ENCODE measurements at places on chromosomes 7 and 10.
A peak's percentile ranks its signal among the peaks of the same experiment; 100 is the strongest.

DNA sequence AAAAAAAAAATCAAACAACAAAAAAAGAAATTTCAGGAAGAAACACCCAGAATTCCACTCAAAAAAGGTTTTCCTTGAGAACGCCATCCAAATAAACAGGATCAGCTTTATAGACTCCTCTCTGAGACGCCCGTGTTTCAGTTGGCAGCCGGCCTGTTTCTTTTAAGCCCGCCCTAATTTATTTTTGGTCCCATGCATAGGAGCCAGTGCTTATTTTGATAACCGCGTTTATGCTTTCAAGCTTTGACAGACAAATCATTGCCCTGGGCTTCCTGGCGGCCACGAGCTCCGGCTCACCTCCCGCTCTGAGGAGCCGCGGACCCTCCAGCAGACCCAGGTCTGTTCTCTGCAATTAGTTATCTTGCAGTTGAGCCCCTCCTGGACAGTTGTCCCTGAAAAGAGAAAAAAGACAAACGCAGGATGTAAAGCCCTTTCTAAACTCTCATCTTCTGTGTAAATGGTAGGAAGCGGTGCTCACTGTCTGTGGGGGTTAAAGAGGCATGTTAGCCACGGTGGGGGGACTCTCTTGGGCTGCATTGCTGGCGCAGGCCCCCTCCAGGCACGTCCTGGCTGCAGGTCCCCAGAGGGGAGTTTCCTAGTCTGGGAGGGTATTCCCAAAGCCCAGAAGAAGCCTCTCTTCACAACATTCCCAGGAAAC lies 22.2 kb upstream of the UNCX start:
- no peak for DNase-seq

DNA sequence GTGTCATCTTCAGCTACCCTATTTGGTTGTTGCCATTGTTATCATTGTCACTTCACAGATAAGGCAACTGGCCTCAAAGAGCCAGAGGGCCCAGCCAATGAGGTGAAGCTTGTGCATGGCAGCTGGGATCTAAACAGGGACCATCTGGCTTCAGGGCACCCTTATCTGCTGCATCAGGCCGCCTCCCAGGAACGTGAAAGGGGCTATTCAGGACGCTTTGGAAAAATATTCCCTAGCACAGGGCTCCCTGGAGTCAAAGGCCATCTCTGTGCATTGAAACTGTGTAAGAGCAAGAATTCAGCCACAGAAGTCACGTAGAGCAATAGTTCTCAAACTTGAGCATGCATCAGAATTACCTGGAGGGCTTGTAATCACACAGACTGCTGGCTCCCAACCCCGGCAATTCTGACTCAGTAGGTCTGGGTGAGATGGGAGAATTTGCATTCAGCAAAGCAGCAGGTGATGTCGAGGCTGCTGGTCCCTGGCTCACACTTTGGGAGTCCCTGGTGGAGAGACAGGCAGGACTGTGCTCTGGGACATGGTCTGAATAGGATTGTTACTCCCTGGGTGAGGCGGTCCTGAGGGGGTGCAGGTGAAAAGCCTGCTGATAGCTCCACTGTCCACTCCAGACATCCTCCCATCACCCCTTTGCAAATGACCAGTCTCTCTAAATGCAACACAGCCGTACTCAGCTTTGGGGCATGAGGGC lies 21.5 kb upstream of the PLEKHA1 start:
- DNase-seq = no peak

- DNase-seq = no peak
Measured at GRCh38 chr7:38411404-38411803, 138.0 kb upstream of the TARP start.

DNA sequence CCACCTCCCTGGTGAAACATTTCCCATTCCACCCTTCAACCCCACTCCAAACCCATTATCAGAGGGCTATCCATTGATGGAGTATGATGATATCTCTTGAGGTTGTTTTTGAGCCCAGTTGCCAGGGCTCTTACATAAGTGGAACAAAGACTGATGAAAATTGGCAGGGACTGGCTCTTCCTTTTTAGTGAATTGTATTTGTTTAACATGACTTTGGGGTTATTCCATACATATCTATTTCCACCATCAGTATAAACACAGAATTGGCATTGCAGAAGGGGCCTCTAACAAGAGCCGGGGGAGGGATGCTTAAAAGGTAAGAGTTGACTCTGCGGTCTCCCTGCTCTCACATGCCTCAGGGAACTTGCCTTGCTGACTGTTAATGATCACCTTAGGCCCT lies 28.9 kb downstream of the FZD1 start:
- no peak for DNase-seq

- no peak for DNase-seq
Measured at GRCh38 chr10:34016576-34016975, 682.1 kb upstream of the NRP1 start.

DNA sequence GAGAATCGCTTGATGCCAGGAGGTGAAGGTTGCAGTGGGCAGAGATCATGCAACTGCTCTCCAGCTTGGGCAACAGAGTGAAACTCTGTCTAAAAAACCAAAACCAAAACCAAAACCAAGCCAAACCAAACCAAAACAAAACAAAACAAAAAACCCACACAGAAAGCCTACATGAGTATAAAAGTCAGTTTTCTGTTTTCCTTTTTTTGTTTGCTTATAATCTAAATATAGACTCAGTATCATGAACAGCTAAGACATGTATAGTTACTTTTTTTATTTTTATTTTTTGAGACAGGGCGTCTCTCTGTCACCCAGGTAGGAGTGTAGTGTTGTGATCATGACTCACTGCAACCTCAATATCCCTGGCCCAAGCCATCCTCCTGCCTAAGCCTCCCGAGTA lies 16.8 kb upstream of the MTPN start:
- DNase-seq = no peak

- DNase-seq = no peak
Measured at GRCh38 chr7:142442396-142442795, 184.5 kb upstream of the PRSS58 start.

GRCh38 chr7:100102950-100103840 lies 1.8 kb downstream of the AP4M1 start:
- DNase-seq = no peak

GRCh38 chr10:119191881-119192280 lies 13.3 kb upstream of the PRDX3 start:
- no peak for DNase-seq

DNA sequence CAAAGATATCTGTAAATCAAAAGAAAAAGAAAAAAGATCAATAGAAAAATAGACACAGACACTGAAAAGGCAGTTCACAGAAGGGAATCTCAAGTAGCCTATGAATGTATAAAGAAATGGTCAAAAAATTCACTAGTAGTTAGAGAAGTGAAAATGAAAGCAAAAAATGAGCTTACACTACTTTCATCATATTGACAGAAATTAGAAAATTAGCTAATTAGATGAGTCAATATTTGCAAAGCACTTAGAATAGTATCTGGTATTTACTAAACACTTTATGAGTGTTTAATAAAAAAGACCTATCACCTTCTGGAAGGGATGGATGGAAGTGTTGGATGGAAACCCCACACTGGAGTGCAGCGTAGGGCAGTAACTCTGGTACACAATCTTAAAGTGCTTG lies 1.7 kb upstream of the CFAP58 start:
- DNase-seq = no peak

DNA sequence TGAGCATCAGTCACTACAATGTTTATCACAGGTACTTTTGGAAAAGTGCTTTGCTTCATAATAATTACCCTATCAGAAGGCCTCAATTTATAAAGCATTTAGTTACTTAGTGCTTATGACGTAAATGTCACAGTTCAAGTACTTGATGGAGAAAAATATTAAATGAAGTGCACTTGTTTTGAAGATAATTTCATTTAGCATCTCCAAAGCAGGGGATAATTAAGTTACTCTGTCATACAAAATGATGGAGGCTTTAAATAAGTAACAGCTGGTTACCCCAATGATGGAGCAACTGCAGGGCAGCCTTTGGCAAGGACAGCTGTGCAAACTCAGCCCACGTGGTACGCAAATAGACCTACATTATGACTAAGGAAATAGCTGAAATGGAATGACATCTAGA lies 768.8 kb downstream of the GRM8 start:
- peak; percentile 96 for DNase-seq

DNA sequence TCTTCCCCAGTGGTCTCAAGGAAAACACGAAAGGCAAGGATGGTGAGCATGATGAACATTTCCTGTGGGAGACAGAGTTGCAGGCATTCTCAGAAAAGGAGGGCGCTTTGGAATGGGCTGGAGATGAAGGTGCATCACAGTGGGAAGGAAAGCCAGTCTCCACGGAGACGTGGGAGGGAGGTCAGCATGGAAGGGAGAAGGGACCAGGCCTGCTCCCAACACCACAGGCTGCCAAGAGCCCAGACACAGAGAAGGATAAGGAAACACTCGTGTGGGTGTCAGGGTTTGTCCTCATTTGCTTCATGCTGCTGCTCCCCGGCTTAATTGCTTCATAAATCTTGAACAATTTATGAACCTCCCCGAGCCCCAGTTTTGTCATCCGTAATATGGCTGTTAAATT lies 231.5 kb upstream of the ZNF32 start:
- DNase-seq = no peak

DNA sequence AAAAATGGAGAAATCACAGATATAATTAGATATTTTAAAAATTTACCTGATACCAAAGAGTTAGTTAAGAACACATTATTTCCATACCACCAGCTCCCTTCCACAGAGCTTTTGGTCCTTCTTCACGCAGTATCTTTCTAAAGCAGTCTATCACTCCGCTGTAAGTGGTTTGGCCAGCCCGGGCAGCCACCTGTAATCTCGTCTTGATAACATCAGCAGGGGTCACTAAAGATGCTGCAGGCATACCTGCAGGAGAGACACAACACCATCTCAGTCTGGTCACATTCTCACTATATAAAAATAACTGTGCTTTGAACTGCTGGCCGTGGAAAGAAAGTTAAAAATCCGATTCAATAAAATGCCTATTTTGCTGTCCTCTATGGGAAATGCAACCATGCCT lies 200.1 kb downstream of the SLC25A13 start:
- no peak for DNase-seq

GRCh38 chr7:77457779-77458178 lies 41.6 kb upstream of the GSAP start:
- no peak for DNase-seq

DNA sequence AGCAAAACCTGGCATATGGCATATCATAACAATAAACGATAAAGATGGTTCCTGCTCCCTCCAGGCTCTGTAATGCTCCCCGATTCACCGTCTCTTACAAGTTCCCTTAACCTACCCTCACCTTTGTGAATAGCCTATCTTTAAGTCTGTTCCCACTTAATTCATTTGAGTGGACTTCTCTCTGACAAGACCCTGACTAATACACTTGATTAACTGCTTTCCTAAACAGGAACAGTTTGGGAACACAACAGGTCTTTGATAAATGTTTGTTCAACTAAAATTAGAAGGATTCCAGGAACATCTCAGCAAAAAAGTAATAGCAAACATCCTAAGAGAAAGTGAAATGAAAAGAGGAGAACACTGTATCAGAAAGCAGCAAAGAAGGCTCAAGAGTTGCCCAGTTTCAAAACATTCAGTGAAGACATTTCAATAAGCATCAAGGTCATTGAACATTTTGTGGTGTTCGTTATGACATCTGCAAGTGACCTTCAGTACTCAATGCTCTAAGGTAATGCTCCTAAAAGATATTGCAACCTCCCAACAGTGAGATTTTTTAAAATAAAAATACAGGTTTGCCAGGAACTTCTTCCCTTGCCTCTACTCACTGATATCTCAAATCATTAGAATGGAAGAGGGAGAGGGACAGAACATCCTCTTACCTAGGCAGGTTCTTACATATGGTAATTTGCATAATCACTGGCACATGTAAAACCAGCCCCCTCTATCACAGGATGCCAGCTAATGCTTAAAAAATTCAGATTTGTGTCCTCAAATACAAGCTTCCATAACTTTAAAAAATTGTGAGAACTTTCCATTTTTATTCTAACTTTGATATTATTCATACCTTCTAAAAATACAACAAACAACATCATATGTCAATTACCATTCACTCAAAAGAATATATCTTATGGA lies 11.4 kb upstream of the ARHGAP12 start:
- no peak for DNase-seq

DNA sequence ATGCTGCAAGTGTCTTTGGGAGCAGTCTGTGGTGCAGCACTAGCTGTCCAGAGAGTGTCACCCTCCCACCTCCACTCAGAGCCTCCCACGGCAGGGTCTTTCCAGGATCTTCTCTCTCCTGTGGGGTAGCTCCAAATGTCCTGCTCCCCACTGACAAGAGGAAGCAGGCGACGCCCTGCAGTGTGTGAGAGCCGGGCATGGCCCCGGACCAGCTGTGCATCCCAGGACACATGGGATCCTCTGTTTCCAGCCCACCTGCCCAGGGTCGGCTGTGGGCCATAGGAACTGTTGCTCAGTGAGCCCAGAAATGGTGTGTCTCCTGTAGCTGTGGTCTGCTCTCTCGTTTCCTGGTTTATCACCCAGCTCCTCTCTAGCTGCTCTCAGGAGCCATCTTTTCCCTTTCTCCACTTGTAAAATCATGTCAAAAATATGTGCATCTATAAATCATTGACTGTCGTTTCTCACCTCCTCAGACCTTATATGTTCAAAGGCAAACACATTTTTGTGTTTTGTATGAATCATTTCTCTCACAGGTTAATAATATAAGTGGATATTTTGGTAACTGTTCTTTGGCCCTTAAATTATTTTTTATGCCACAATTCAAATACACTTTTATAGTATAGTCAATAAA lies 74.9 kb downstream of the VWC2 start:
- DNase-seq = no peak

DNA sequence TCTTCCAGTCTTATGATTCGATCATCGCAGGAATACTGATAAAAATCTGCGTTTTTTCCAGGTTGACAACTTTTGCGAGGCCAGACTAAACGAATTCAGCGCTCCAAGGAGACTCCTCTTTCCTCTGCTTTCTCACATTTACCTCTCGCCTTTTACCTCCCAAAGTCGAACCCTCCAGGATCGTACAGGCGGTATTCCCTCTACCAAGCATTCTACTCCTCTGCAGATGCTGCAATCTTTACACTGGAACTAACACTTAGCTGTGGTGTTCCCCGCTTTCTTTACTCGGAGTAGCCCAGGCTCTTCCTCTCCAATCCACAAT lies 449 bp downstream of the NUDT5 start:
- DNase-seq = no peak

DNA sequence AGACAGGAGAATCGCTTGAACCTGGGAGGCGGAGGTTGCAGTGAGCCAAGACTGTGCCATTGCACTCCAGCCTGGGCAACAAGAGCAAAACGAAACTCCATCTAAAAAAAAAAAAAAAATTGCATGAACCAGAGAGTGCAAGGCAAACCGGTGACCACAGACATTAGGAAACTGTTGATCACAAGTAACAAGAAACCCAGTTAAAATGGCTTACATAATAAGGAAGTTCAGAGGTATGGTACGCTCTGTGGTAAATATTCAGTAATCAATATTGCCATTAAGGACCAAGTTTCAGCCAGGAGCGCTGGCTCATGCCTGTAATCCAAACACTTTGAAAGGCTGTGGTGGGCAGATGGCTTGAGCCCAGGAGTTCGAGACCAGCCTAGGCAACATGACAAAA lies 9.2 kb upstream of the NT5C2 start:
- DNase-seq = no peak

- no peak for DNase-seq
Measured at GRCh38 chr10:69372126-69372980, 44.4 kb downstream of the TACR2 start.
